Activated CD4-positive, alpha-beta T cell treated with anti-CD3 and anti-CD28 coated beads, Interleukin-2, amount 50 U/mL, for 24 hours (primary cell): ENCODE measurements at places on chromosomes 6 and 20.

DNA sequence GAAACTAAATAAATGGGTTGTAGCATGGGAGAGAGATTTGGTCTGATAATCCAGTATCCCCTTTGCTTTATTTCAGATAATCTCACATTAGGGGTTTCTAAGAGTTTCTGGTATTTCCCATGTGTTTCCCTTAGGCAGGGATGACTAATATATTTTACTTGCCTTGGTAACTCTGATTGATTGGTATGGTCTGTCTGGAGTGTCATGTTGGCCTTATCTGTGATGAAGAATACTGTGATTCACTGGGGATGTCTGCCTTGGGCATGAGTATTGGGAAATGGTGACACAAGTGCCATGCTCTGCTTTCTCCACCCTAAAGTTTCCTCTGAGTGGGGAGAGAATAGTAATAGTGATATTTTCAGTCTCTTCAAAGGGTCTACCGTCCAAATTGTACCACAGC, 10.1 kb downstream of the SLC22A2 start:
- no peak for DNase-seq

DNA sequence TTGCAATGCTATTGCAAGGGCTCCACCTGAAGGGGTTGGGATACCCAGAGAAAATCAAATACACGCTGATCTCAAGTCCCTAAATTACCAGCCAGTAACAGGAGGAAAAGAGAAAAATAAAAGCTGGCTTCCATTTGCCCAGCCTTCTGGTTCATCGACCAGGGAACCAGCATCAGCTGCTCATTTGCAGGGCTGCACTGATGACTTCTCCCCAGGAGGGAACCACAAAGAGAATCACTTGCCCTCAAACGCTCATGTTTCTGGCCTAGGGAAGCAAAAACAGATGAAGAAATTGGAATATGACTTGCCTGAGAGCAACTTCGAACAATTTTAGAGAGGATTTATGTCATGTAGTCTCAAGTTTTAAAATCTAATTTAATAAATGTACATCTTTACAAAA, 119.7 kb downstream of the SH3BGRL2 start:
- no peak for DNase-seq

- DNase-seq: no peak
Measured at GRCh38 chr6:131122516-131122915, 12.8 kb upstream of the AKAP7 start.

DNA sequence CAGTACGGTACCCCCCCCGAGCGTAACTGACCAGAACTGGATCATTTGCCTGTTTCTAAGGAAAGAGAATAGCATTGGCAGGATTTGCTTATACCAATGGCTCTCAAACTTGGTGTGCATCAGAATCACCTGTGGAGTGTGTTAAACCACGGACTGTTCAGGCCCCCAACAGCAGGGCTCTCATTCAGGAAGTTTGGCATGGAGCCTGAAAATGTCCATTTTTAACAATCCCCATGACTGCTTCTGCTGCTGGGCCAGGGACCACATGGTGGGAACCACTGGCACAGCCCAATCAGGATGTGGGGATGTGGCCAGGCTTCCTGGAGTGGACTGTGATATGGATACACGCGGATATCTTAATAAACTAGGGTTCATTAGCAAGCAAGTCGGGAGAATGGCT, 53.9 kb downstream of the GTF2H5 start:
- DNase-seq: no peak

- no peak for DNase-seq
Measured at GRCh38 chr6:156872903-156873302, 95.7 kb downstream of the ARID1B start.

DNA sequence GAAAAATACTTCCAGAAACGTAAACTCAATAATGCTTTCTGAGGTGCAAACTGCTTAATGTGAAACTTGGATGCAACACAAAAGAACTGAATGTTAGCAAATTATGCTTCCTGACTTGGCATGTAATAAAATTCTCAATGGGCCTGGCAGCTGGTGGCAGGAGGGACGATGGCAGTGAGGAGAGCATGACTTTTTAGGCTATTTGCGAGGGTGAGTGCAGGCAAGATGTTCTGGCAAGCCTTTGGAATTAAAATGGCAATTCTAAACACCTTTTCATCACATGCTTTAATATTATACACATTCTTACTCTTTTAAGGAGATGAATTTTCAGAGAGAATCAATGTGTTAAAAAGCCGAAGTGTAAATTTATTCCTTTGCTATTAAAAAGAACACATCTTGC, 224.8 kb upstream of the CDH4 start:
- DNase-seq: no peak

- DNase-seq: no peak
Measured at GRCh38 chr6:129073691-129074395, 190.9 kb downstream of the LAMA2 start.

GRCh38 chr20:39464238-39464637, 502.1 kb downstream of the DHX35 start:
- no peak for DNase-seq

- no peak for DNase-seq
Measured at GRCh38 chr6:36643977-36644376, 34.5 kb upstream of the CDKN1A start.

DNA sequence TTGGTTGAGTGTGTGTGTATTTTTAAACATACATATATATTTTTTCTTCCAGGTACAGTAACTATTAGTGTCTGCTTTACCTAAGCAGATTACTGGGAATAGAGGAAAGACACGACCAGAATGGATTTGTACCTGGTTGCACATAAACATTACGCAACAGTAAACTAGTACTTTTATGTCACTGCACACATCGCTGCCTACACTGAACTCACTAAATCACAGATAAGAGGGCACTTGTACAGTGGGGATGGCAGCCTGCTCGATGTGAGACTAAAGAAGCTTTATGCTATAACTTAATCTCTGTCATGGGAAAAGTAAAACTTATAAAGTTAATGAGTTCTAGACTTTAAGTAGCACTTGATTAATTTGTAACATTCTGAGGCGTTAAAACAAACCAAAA, 89.5 kb upstream of the SIM1 start:
- no peak for DNase-seq

GRCh38 chr6:70709826-70710225, 42.1 kb downstream of the SMAP1 start:
- no peak for DNase-seq

- DNase-seq: no peak
Measured at GRCh38 chr6:150685860-150686259, 86.2 kb downstream of the PLEKHG1 start.

DNA sequence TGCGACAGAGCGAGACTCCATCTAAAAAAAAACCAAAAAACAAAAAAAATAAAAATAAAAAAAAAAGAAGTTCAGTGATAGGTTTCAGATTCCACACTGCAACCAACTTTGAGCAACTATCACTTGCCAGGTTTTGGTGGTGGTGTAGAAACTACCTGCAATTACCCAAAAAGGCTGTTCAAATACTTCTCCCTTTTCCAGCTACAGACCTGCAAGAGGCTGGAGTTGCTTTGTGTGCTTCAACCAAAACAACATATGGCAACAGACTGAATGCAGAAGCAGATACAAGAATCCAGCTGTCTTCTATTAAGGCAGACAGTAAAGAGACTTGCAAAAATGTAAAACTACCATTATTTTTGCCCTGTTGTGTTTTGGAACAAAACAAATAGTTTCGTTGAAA, 9.3 kb upstream of the BCAS1 start:
- no peak for DNase-seq

DNA sequence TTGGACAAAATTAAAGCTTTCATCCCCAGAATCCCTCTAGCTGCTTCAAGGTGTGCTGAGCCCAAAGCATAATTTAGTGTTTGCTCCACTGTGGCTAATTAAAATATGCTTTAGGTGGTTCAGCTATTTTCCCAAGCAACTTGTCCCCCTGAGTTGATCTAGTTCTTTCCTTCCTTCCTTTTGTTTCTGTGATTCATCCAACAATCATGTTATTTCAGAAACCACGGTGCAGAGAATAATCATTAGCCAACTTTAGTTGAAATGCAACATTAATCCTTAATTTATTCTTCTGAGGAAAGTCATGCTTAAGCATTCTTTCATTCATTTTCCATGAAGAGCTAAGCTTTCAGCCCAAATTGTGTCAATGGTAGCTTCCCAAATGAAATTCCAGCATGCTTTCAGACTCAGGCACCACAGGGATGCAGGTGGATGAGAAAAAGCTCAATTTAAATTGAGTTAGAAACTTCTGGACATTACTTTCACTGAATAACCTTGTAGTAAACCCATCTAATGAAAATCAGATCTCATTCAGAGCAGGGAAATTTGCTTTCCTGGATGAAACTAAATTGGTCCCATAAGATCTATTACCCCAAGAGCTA, 209.0 kb upstream of the NT5E start:
- DNase-seq: no peak

GRCh38 chr6:149373511-149373910, 26.6 kb upstream of the SUMO4 start:
- DNase-seq: no peak

DNA sequence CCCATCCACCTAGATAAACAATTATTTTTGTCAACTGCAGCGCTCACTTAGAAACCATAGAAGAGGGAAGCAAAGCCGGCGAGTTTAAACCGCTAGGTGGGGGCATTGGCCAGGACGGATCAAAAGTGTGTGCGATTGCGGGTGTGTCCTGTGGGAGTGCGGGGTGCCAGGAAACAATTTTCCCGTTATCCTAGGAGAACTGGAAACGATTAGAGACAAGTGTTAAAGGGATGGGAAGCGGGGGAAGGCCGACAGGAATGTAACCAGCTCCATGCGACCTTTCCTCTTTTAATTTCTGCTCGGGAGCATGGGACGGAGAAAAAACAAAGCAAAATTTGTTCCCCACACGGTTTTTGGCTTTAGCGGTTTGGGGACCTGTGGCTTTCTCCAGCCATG, 2.8 kb upstream of the HTR1B start:
- no peak for DNase-seq

DNA sequence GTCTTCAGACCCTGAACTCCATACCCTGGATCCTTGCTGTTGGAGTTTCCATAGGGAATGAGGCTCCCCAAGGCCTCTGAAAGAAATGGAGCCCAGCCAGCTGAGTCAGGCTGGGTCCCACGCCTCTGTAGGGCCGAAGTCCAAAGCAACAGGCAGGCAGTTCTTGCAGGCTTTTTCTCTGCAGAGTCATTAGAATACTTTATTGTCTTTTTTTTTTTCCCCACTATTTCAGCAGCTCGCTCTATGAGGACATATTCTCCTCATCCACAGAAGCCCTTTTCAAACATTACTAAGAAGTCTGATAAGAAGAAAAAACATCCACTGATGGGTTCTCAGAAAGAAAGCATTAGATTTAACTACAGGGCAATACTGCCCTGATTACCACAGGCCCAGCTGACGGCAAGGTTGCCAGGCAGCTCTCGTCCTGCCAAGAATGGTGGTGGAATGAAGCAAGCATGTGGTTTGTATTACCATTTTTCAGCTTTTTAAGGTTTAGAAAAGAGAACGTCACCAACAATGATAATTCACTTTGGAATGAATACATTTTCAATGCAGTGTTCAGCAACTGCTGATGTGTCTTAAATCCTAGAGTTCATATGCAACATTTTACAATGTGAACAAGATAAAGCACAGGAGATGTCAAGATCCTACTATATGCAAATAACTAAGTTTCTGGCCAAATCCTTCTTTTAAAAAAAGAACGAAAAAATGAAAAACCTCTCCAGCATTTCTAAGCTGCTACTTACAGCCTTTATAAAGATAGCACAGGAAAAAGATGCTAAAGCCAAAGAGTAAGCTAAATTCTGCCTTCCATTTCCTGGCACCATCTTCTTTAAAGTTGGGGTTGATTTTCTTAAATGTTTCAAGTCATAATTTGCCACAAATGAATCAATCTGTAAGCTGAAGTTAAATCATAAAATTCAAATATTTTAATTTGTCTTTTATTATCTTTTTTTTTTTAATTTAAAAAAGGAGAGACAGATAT, 223.6 kb upstream of the CITED2 start:
- DNase-seq: no peak

DNA sequence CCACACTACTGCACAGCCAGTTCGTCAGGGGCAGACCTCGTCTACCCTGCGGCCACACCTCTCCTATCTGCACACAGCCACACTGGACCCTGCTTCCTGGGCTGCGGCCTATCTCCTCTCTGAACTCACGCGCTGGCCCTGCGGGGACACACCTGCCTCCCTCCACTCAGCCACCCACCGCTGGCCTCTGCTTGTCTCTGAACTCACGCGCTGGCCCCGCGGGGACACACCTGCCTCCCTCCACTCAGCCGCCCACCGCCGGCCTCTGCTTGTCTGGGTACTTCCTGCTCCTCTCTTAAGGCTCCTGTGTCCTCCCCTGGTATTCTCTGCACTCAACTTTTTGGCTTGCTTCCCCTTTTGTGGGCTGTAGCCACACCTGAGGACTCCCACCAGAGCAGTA, 52.3 kb downstream of the HUS1B start:
- no peak for DNase-seq

DNA sequence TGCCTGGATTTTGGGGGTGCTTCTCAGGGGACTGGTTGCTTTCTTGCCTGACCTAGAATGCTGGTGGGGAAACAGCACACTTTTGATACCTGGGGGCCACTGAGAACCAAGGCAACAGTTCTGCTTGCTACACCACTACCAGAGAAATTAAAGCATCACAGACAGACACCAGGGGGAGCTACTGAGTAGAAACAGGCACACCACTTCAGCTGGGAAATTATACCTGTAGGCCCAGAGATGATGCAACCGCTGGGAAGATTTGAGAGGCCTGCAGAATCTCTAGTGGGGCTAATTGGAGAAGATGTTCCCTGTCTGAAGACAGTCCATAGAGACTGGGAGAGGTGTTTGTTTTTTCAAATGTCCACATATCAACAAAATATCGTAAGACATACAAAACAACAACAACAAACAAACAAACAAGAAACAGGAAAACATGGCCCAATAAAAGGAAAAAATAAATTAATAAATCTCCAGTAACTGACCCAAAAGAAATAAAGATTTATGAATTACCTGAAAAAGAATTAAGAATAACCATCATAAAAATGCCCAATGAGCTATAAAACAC, 129.4 kb upstream of the RIN2 start:
- DNase-seq: peak; percentile 43

GRCh38 chr20:4472906-4473305, 248.8 kb upstream of the PRND start:
- DNase-seq: no peak

DNA sequence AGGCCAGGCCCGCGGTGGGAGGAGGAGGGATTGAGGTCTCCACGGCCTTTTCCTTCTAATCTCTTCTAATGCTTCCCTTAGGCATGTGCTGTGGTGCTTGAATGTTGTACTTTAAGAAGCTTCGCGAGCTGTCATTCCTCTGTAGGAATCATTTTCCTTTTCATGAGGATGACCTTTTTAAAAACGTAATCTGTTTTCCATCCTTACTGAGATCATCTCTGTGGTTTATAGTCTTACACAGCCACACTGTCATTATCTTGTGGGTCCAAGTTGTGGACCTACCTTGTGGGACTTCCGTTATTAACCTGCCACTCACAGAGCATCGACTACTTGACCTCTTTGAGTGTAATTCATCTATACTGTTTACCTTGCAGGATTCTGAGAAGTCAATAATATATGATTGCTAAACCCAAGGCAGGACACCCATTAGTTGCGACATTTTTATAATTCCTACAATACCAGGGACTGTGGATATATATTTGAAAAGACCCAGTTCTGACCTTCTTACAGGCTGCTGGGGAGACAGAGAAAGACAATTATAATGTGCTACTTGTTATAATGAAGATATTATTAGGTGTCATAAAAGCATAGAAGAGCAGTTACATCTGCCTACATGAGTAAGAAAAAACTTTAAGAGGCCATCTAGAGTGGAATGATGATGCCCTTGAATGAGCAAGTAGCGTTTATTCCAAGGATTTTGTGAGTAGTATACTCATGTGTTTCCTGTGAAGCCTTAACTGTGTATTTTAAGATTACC, 842 bp downstream of the SLC25A27 start:
- no peak for DNase-seq

- peak; percentile 59 for DNase-seq
Measured at GRCh38 chr6:292506-293192, 362 bp downstream of the DUSP22 start.

GRCh38 chr6:81340946-81341345, 411.5 kb downstream of the TENT5A start:
- no peak for DNase-seq
